ENCODE measurements at places on chromosomes 11 and 22. TPM values are rescaled to one million over a fixed set of nuclear protein-coding genes. Genes with fewer than 3 reads are reported as not detected.

The PANX3 gene
- total RNA-seq = not detected

The C11orf52 gene
- total RNA-seq = 0.65 TPM

The TALDO1 gene
- total RNA-seq = 182 TPM

The RAB38 gene
- total RNA-seq = 3.1 TPM

The CHRNA10 gene
- total RNA-seq = 0.97 TPM

The ANKRD13D gene
- total RNA-seq = 22.5 TPM
